Left kidney (tissue), 8 donors: ENCODE measurements at places on chromosomes 12 and 14. TPM values are rescaled to one million over a fixed set of nuclear protein-coding genes. Genes with fewer than 3 reads are reported as not detected.

Gene NDUFA9
- polyA plus RNA-seq, result 119 TPM

Gene KRT73
- polyA plus RNA-seq, result not detected

Gene SLCO1B1
- not detected for polyA plus RNA-seq

Gene ASB8
- polyA plus RNA-seq, result 47.0 TPM

DNA sequence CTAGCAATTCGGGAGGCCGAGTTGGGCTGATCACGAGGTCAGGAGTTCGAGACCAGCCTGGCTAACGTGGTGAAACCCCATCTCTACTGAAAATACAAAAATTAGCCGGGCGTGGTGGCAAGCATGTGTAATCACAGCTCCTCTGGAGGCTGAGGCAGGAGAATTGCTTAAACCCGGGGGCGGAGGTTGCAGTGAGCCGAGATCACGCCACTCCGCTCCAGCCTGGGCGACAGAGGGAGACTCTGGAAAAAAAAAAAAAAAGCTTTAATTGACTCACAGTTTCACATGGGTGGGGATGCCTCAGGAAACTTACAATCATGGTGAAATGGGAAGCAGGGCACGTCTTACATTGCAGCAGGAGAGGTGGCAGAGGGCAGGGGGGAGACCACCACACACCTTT, 30.6 kb upstream of the SLC2A3 start:
- DNase-seq, result no peak

- no peak for DNase-seq
Measured at GRCh38 chr12:27960821-27961220, 11.7 kb downstream of the PTHLH start.

DNA sequence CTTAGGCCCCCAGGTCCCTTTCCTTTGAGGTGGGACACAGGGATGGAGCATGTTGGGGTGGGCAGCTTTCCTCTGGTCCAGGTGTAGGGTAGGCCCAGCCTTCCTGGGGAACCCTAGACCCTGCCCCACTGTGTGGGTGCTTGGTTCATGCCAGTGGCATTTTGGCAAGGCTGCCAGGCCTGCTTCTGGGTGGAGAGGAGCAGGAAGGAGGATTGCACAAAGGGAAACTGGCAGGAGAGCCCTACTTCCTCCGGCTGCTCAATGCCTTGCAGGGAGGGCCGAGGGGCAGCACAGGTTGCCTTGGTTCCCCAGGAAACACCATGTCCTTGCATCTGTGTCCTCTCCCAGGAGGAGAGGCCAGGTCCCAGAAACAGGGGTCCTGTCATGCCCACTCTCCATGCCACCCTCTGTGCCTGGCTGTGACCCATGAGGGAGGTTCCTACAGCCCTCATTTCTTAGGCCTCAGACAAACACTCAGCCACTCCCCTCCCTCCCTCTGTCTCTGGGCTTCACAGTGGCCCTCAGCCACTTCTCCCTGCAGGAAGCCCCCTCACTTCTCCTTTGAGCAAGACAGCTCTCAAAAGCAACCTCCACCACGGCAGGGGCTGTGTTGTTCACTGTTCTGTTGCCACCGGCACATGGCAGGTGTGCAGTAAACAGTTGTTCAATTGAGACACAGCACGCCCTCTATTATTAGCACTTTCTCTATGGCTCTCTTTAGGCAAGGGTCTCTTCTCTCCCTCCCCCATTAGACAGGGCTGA, 6.8 kb upstream of the KRT80 start:
- DNase-seq, result no peak

- DNase-seq, result no peak
Measured at GRCh38 chr12:124077701-124078100, 104.7 kb downstream of the ZNF664 start.

DNA sequence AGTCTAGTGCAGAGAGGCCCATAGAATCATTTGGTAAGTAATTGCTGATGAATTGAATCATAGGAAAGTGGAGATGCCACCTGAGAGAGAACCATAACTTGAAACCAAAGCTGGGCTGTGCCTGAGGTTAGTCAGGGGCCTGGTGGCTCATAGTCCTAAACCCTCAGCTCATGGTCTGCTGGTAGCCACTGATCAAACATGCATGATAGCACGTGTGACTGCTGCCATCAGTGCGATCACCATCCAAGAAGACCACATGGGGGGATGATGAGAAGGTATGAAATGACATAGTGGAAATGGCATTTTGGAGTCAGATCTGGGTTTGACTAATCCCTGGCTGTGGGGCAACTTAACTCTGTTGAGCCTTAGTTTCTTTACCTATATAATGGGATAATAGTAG, 190.5 kb downstream of the CACNA1C start:
- no peak for DNase-seq

DNA sequence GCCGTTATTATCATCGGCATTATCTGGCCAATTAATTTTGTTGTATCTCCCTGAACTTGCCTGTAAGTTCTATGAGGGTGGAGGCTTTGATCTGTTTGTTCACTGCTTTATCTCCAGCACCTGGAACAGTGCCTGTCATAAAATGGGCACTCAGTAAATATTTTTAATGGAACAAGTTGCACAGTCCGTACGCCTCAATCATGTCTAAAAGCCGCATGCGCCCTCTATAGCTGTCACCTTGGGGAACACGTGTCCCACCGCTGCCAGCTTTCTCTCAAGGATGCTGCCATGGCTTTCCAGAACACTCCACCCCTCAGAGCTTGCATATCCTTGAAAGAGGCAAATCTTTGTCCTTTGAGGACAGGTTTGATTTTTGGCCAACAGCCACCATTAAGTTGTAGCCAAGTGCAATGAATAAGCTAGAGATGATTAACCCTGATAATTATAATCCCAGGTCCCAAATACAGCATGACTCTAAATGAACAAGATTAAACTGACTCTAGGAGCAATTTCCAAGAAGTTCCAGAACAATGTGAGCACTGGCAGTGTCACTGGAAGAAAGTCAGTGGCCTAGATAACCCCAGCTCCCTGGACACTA, 55.1 kb downstream of the ERH start:
- no peak for DNase-seq
